NCI-H1417 treated with DMSO at 0.1 percent for 48 hours (cell line): ENCODE measurements at places on chromosomes 12 and 14.

DNA sequence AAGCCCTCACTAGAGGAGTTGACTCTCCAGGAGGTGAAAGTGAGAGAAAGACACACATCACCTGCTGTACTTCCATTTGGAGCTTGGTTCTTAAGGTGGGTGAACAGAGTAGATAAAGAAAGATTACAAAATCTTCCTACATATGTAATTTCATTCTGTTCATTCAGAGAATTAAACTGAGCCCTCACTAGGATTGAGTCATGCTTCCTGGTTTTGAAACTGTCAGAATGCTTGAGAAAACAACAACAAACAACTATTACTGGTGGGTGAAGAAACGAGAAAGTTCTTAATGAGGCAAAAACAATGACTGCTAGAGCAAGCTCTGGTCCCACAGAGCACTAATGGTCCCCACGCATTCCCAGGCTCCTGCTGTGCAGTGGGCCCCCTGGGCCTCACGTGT is 841.7 kb downstream of the VRK1 start:
- no peak for DNase-seq

GRCh38 chr14:41873686-41874317 is 267.1 kb downstream of the LRFN5 start:
- DNase-seq: no peak

- no peak for DNase-seq
These were observed 265.7 kb upstream of the MGAT4C start for GRCh38 chr12:86521870-86522269.

DNA sequence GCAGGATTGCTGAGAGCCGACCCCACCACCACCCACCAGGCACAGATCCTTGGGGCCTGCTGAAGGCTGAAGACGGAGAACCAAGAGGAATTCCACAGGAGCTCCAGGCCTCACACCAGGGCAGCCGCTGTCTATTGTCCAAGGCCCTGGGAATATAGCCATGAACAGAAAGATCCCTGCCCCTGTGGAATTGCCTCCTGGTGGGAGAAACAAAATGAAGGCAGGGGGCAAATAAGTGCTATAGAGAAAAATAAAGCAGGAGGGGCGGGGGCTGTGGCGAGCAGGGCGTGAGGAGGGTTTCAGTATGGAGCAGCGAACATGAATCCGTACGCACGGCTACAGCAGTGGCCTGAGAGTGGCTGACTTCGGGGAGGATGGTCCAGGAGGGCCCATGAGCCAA is 96.1 kb downstream of the EML1 start:
- DNase-seq: no peak

DNA sequence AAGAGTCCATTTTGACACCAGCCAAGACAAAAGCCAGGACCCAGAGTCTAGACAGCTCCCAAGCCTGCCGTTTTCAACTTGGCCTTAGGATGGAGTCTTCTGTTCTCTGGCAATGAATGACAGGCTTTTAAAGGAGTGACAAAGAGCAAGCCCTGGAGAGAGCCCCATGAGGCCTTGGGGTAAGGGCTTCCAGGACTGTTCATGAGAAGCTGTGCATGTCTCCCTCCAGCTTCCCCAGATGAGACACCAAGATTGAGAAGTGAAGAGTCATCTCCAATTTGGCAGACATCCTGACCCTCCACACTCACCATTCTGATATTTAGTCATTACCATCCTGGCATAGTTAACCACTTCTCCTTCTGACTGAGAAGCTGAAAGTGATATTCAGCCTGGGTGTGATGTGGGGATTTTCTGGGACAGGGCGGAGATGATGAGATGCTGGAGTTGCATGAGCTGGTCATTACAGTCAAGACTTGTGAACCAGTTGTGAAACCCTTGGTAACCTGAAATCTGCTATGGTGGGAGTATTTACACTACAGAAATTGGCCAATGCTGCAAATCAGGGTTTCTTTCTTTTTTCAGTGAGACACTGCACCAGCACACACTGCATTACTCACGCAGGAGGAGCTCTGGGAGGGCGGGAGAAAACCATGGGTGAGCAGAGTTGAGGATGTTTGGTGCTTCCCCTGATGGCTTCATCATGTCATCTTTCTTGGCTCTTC is 77.8 kb downstream of the VCPKMT start:
- DNase-seq: no peak

DNA sequence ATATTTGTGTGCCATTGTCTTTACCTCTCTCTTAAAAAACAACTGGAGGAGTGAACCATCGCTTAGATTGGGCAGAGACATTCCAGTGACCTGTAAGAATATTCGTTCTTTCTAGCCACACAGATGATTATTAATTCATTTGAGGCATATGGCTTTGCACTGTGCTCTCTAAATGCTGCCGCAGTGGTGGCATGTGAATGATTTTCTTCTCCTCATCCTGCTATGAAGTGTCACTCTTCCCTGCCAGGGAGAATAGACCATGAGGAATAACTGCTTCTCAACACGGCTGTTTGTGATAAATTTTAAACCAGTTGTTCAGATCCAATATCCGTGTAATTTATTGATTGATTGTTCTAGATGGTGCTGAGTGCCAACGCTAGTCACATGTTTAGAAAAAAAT is 225.3 kb downstream of the CNTN1 start:
- DNase-seq: no peak

GRCh38 chr14:22379727-22380126 is 209.3 kb downstream of the DAD1 start:
- DNase-seq: no peak

GRCh38 chr14:77674931-77675330 is 32.9 kb downstream of the ALKBH1 start:
- no peak for DNase-seq

GRCh38 chr14:24874514-24875202 is 175.3 kb downstream of the STXBP6 start:
- DNase-seq: no peak

DNA sequence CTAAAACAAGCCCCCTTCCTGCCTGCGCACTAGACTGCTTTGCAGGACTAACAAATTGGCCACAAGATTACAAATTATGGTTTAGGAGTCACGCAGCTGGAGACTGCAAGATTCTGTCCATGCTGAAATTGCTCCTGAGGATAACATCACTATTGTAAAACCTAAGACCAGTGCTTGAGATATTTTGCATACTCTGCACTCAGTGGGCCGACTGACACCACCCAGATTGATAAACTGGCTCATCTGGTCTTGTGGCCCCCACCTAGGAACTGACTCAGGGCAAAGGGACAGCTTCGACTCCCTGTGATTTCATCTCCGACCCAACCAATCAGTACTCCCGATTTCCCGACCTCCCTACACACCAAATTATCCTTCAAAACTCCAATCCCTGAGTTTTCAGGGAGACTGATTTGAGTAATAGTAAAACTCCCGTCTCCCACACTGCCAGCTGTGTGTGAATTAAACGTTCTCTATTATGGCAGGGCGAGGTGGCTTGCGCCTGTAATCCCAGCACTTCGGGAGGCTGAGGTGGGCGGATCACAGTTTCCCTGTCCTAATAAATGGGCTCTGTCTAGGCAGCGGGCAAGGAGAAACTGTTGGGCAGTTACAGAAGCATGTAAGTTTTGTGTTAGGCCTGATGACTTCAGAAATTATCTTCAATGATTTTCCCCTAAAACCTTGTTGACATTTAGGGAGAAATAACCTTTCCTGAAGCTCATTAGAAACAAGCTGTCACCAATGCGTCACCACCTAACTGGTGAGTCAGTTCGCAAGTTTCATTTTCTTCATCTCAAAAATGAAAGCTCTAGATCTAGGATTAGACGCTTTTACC is 5.3 kb upstream of the UBC start:
- no peak for DNase-seq

DNA sequence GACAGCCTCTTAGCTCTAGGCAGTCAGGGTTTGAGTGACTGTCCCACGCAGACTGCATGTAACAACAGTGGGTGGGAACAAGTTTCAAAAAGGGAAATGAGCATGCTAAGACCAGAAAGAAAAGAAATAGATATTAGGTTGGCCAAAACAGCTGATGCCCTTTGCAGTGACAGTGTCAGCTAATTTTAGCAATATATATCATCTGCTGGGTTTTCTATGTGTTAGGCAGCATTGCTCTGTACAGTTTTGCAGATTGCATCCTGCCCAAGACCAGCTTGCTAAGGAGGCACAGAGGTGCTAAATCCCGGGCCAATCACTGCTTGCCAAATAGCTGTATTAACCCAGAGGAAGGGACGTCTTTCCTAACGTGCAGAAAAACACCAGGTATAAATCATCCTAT is 541.9 kb upstream of the TBX3 start:
- DNase-seq: no peak

DNA sequence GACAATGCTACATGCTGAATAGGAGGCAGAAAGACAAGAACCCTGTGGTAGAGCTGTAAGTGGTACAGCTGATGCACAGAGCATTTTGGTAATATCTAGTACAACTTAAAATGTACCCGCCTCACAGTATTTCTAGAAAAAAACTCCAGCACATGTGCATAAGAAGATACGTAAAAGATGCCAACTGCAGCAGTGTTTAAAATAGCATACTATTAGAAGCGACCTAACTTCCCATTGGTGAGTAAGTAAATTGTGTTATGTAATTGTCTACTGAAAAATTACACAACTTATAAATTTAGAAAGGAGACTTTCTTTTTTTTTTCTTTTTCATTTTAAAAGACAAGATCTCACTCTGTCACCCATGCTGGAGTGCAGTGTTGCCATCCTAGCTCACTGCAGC is 114.3 kb upstream of the CAND1 start:
- no peak for DNase-seq

DNA sequence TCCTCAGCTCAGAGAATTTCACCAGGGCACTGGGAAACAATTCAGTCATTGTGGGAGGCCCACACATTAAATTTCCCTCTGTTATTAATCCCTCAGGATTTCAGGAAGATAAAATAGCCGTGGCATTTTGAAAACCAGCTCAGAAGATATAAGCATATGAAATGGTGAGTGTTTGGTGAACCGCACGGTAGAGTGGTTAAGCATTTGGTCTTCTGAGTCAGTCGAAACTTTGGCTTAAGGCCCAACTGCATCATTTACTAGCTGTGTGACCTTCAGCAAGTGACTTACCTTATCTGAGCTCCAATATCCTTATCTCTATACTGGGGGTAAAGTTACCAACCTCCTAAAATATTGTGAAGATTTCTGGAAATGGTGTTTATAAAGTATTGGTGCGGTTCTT is 5.2 kb upstream of the VRK1 start:
- DNase-seq: no peak

DNA sequence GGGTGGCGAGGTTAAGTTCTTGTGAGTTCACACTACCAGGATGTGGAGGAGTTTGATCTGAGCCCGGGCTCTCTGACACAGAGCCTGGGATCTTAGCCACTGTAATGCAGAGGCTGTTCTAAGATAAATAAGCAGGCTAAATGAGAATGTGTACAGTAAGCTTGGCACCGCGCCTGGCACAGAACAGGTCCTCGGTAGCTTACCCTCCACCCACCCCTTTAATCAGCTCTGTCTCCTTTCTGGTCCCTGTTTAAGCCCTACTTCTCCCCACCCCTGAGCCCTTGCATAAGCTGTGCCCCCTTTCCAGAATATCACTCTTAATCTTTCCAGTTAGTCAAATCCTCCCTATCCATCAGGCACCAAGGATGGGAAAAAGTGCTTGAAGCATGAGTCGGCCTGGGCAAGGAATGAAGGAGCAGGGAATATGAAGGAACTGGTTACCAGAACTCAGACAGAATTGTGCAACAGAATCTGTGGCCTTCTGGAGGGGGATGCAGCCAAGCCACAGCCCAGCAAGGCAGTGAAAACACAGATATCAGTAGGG is 32.8 kb upstream of the CMKLR1 start:
- no peak for DNase-seq

DNA sequence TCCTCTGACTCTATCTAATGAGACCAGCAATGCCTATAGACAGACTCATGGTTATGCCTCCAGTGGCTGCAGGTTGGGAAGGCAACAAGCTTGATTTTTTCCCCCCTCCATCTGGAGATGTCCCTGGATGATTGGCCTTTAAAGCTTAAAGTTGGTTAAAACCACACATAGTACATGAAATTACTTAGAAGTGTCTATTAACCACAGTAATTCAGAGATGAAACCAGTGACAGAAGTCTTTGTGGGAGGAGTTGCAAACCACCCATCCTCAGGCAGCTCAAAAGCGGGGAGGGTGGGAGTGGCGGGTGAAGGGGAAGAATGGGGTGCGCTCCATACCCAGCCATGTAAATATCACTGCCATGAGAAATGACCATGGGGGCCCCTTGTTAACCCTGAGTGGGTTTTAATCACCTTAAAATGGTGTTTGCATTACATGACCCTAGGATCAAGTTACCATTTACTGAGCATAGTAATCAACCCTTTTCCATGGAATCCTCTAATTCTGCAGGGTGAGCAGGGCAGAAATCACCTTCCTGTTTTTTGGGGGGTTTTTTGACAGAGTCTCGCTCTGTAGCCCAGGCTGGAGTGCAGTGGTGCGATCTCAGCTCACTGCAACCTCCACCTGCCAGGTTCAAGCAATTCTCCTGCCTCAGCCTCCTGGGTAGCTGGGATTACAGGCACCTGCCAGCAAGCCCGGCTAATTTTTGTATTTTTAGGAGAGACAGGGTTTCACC is 133.5 kb downstream of the FOXN3 start:
- no peak for DNase-seq

- DNase-seq: no peak
These were observed 156.1 kb downstream of the VRK1 start for GRCh38 chr14:96953087-96953874.

DNA sequence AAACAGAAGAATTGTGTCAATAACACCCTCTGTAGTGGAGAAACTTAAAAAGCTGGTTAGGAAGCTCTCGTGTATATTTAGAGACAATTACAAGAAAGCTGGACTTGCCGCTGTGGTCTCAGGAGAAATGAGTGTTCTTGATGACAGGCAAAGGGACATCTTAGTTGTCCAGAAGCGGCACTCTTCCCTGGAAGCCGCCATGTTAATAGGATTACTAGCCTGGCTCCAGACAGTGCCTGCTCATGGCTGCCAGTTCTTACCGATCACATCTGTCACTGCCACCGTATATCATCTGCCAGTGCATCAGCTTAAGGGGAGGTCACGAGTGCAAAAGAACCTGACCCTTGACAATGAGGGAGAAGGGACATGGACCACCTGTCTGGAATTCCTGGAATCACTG is 48.9 kb downstream of the C14orf132 start:
- DNase-seq: no peak

DNA sequence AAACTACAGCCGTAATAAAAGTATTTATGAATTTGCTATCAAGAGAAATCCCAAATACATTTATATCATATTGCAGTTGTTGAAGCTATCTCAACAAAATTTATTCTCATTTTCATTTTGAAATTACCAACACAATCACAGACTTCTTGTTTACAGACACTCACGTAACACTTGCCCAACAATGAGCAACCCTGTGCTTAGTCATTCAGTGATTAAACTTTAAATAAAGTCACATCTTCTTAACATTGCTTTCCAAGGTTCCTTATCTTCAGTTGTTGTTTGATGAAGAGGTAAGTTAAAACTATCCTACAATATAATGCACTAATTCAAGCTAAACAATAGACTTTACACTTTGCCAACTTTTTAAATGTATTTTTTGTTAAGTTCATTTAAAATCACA is 601.8 kb downstream of the SLC16A7 start:
- DNase-seq: no peak

DNA sequence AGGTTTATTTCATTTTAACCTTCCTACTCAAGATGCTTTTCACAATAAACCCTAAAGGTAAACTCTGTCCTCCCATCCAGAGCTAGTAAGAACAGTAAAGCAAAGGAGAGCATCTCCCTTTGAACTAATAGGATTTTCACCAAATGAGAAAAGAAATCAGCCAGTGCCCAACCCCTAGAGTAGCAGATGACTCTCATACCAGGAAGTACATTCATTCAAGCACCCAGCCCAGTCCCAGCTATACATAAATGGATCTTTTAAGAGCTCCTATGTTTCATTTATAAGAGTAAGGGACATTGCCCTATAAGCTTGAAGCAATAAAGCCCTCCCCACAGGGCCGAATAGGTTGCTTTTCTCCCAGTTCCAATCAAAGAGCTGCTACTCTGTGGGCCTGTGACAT is 7.6 kb downstream of the BAZ2A start:
- DNase-seq: no peak
